ENCODE measurements at places on chromosomes 4 and X.

GRCh38 chr4:164221631-164222030 is 532.3 kb upstream of the SMIM31 start:
- no peak for DNase-seq

DNA sequence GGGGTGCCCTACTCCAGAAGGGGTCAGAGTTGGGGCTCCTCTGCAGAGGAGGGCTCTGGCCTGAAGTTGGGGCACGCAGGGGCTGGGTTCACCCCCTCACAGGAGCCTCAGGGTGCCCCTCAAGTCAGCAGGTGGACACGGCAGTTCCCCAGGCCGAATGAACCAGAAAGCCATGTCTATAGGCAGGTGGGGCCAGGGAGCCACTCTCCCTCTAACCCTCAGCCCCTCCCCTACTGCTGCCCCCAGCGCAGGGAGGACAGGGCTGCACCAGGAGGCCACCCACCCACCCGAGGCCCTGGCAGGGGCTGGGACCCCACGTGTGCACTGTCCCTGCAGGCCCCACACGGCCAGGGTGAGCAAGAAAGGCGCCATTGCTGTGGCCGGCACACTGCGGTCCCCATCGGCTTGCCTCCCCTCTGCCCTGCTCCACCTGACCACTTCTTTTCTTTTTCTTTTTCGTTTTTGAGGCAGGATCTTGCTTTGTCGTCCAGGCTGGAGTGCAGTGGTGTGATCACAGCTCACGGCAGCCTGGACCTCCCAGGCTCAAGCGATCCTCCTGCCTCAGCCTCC is 83.8 kb downstream of the FAM53A start:
- no peak for DNase-seq

DNA sequence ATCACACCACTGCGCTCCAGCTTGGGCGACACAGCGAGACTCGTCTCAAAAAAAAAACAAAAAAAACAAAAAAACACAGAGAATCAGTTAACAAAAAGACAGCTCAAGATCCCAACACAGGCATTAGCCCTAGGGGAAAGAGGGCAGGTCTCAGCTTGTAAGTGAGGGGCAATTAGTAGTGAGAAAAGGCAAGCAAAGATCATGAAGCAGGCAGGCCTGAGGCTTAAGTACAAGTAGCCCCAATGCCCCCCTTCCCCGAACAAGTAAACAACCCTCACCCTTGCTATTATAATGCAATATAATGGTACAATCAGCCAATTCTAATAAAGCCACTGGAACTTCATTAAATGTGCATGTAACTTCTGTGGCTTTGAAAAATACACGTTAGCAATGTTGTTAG is 17.0 kb downstream of the ADGRA3 start:
- no peak for DNase-seq

DNA sequence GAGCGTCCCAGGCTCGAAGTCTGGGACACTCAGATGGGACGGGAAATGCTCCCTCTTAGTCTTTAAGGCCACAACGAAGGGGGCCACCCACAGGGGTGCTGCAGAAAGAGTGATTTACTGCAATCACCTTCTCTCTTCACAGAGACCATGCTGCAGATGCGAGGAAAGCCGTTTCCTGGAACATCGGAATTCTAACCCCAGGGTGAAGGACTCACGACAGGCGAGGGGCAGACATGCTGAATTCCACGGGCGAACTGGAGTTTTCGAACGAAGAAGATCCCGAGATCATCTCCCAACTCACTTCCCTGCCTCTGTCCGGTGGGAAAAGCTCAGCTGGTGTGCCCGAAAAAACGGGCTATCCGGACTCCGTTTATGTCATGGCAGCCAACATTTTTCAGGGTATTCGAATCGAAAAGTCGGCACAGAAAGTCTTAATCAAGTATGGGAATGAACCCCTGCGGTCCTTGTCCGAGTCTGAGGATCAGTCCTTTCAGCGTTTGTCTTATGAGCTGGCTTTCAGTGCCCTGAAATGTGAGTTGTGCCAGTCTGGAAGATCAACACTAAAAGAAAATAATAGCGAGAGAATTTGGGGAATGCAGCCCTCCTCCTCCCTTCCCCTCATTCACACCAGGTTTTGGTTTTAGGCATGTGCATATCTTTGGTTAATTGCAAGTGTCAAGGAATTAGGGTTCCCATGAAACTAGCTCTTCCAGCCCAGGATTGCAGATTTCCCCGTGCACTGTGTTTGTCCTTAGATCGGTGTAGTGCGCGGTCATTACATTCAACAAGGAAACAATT is 905 bp downstream of the NSUN7 start:
- DNase-seq = peak; percentile 27

DNA sequence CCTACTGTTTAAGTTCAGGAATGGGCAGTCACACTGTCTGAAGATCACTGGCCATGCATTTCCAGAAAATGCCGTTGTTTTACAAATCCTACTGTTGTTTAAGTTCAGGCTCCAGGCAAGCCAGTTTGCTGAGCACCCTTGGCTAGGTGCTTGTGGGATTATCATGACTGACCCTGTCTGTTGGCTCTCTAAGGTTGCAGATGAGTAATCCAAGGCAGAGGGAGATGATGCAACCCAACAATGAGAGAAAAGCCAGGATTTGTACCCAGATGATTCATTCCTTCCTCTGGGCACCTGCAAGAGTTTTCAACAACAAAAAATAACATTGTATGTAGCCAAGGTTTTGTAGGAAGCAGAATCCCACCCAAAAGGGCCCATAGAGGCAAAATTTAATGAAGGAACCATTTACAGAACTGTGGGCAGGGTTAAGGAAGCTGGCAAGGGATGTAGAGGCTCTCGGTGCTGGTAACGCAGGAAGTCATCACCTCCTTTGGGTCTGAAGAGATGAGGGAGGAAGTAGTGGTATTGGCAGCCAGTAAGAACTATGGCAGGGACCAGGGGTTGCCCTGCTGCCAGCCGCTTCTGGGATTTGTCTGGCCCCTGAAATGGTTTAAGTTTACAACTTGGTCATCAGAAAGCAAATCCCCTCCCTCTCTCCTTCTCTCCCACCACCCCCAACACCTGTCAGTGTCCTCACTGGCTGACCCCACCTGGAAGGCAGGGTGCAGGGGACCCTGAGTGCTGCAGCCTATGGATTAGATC is 54.8 kb downstream of the MSX1 start:
- no peak for DNase-seq

DNA sequence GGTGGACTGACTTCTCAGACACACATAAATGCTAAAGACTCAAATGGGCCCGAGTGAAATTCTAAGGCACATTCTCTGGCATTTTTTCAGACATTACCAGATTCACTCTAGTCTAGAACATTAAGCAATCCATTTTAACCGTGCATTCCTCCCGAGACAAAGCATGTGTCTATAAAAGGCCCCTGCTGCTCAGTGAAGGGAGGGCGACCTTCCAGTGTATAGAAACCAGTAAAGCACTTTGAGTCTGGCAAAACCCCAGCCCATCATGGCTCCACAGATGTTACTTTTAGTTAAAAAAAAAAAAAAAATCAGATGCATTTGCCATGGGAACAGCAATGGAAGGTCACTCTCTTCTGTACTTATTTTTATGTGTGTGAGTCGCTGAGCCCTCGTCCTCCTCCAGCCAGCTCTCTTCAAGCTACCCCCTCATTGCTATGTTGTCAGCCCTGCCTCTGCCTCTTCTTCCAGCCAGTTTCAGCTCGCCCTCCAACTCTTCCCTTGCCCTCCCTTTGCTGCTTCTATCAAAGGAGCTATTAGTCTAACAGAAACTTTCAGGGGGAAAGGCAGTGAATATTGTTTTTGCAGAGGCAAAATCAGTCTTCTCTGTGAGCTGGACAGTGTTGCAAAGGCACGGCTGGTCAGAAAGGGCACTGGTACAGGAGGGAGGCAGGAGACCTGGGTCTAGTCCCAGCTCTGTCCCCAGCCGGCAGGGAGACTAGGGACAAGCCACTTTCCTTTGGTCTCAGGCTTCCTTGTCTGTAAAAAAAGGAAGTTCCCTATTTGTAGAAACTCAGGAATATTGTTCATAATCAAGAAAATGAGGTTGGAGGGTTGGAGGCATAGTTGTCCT is 644.2 kb downstream of the ZNF674 start:
- no peak for DNase-seq

GRCh38 chrX:109626637-109627036 is 1.7 kb upstream of the KCNE5 start:
- no peak for DNase-seq

- DNase-seq = no peak
Measured at GRCh38 chr4:25670991-25671390, 15.3 kb downstream of the SLC34A2 start.

- DNase-seq = no peak
Measured at GRCh38 chrX:136046295-136047015, 61.2 kb downstream of the SLC9A6 start.

GRCh38 chr4:84379917-84380641 is 119.0 kb downstream of the NKX6-1 start:
- no peak for DNase-seq

GRCh38 chrX:133745349-133745748 is 240.0 kb downstream of the GPC3 start:
- no peak for DNase-seq

GRCh38 chr4:101221294-101221693 is 126.0 kb downstream of the PPP3CA start:
- no peak for DNase-seq

- DNase-seq = no peak
Measured at GRCh38 chrX:123918106-123918721, 43.3 kb upstream of the STAG2 start.

DNA sequence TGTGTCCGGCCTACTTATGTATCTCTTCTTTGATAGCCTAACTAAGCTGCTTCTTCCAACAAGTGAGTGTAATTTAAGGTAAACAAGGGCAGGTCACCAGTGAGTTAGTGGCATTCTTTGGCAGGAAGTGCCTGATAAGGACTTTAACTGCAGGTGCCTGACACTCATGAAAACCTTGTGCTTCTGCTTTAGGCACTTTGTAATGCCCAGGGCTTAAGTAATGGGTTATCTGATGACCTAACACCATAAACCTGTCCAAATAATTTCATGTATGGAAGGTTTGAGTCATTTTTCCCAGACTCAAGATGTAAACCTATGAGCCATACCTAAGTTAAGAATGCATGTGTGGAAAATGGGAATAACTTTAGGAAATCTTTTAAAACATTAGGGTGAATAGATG is 43.0 kb downstream of the BCOR start:
- DNase-seq = no peak

DNA sequence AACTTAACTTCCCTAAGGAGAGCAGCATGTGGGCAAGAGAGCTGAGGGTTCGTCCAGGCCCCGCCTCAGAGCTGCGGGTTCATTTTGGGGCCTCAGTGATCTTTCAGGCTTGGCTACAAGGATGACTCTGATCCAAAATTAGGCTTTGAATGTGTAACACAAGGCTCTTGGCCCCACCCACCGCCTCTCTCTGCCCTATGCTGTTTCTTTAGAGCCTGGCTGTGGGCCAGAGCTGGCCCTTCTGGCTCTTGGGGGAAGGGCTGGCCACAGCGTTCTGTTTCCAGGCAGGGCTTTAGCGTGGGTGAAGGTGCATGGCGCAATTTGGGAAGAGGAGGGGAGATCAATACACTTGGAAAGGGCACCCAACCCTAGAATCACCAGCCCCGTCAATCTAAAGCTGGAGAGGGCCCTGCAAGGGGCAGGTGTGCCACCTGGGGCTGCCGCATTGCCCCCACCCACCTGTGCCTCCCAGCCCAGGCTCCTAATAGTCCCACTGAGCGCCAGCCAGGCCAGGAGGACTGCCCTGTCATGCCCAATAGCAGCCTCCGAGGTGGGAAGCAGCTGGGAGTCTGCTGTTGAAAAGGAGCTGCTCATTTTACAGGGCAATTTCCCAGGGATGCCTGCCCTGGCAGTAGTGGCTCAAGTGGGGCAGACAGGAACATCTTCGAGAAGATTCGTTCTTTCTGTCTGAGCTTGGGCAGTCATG is 84.5 kb upstream of the MAML3 start:
- DNase-seq = no peak

GRCh38 chr4:141637565-141637964 is 1.2 kb downstream of the IL15 start:
- DNase-seq = peak; percentile 44

DNA sequence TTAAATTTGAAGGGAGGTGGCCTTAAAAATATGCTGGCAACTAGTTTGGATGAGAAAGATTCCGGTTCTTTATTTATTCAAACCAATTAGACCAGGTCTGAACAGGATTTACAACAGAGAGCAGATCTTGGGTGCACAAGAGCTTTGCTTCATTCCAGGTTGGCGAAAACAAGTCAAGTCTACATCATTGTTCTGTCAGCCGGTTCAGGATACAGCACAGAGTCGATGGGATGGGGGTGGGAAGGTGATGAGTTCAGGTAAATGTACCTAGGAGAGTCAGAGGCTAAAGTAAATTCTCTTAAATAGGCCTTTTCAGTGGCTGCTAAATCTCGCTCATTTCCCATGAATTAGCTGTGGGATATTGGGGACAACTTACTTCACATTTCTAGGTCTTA is 882 bp upstream of the STIM2 start:
- no peak for DNase-seq

- peak; percentile 88 for DNase-seq
Measured at GRCh38 chr4:3369781-3370674, 71.7 kb upstream of the HGFAC start.

- no peak for DNase-seq
Measured at GRCh38 chr4:36006226-36006625, 238.1 kb downstream of the ARAP2 start.

DNA sequence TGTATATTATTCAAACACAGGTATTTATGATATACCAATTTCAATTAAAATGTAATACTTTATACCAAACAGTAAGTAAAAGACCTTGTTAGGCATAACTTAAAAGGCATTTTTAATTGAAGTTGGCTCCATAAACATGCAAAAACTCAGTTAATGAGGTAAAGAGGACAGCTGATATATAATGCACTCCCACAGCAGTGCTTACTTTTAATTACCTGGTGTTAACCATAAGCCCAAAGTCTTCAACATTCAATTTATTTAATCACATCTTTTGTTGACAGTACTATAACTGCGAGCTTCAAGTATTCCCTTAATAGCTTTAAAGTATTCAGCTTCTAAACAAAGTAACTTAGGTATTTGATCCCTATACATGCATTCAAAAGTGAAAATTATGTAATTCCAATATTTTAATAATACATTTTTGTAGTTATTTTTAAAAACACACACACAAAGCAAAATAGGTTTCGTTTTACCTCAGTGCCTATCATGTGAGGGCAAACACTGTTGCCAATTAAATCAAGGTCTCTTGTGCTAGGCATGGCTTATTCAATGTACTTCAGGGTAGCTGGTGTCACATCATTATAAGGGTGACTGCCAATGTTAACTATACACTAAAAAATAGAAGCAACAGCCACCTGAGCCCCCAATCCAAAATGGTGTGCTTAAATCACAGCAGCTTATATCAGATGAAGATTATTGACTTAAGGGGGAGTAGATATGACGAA is 197.1 kb downstream of the LRBA start:
- DNase-seq = no peak

- DNase-seq = no peak
Measured at GRCh38 chr4:119626420-119626819, 2.2 kb downstream of the PDE5A start.

GRCh38 chr4:21011106-21011505 is 310.8 kb downstream of the PACRGL start:
- no peak for DNase-seq

GRCh38 chrX:24024819-24025740 is 1.9 kb downstream of the KLHL15 start:
- DNase-seq = peak; percentile 49

- peak; percentile 4 for DNase-seq
Measured at GRCh38 chrX:109347632-109348031, 134.3 kb downstream of the GUCY2F start.

- no peak for DNase-seq
Measured at GRCh38 chr4:78753091-78753490, 23.1 kb upstream of the BMP2K start.

Data from kidney glomerular epithelial cell (primary cell).